ENCODE measurements at places on chromosomes 7 and 10.

GRCh38 chr7:28130277-28130676 lies 50.3 kb downstream of the JAZF1 start:
- DNase-seq = no peak

GRCh38 chr10:113304726-113305125 lies 248.1 kb upstream of the HABP2 start:
- no peak for DNase-seq

DNA sequence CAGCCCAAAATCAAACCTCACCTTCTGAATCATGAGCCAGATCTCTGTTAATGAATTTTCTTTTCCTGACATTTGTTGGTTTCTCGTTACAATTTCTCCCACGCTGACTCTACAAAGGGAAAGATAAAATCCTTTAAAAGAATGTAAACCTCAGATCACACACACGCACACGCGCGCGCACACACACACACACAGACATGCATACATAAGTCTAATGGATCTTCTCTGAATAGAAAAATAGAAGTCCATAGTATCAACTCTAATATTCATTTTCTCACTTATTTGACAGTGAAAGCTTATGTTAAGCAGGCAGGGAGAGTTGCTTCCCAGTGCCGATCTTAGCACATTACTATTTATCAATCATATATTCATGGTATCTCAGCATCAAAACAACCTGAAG lies 1.4 kb downstream of the ETV1 start:
- no peak for DNase-seq

DNA sequence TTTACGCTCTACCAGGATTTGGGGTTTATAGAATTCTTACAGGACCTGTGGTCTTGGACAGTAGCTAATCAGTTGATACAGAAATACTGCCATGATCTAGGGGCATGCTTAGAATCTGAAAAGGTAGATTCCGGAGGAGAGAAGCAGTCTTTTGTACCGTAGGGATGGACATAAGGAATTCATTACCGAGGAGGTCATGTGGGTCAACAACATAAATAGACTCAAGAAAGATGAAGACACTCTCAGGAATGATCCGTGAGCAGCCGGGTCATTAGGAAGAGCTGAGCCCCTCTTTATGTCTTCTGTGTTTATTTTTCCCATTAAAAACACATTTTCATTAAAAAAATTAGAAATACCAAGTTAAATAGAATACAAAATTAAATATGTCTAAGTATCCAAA lies 160.1 kb upstream of the TNS3 start:
- no peak for DNase-seq

GRCh38 chr7:2884161-2884560 lies 40.1 kb upstream of the GNA12 start:
- DNase-seq = no peak

- peak; percentile 56 for DNase-seq
Observed at GRCh38 chr10:26448706-26449435, 10.7 kb downstream of the APBB1IP start.

- DNase-seq = no peak
Observed at GRCh38 chr7:99000196-99000903, 122.0 kb downstream of the TRRAP start.

DNA sequence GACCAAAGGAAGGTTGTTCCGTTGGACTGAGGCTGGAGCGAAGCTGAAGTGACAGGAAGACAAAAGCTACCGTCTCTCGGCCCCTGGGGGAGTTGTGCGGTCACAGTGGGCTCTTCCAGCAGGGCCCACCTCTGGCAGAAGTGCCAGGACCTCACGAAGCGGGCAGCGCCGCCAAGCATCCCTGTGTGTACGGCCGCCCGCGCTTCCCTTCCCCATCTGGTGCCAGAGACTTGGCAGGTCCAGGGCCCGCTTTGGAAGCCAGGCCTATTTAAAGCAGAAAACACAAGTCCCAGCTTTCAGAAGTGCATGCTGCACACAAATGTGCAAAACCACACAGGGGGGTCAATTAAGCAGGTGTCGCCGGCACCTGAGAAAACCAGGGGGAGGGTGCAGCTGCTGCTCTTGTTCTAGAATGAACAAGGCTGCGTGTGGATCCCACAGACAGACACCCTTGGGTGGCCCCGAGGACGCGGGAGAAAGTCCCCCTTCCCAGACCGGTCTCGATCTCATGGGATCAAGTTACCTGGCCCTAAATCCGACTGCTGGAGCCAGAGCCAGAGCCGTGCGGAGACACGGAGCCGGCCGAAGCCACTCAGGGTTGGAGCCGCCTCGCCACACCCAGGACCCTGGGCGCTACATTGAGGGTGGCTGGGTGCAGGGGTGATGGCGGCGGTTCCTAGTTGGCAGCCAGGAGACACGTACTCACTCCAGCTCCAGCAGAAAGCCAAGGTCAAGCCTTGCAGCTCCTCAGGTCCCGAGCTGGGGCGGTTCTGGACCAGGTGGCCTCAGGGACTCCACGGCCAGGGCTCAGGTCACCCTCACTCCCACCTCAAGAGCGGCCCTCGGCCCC lies 51.8 kb upstream of the PPP2R2D start:
- DNase-seq = no peak

DNA sequence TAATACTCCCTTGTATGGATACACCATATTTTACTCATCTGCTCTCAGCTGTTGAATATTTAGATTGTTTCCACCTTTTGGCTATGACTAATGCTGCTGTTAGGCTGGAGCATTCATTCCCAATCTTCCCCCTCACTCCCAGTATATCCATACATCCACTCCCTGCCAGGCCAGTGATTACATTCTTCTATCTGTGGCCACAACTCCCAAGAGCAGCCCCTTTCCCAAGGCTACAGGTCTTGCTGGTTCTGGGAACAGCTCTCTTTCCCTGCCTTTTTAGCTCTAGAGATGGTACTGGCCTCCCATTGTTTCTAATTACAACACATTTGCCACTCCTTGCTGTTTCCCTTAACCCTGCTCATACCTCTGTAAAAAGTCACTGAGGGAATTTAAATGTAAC lies 28.2 kb downstream of the SFR1 start:
- DNase-seq = no peak

DNA sequence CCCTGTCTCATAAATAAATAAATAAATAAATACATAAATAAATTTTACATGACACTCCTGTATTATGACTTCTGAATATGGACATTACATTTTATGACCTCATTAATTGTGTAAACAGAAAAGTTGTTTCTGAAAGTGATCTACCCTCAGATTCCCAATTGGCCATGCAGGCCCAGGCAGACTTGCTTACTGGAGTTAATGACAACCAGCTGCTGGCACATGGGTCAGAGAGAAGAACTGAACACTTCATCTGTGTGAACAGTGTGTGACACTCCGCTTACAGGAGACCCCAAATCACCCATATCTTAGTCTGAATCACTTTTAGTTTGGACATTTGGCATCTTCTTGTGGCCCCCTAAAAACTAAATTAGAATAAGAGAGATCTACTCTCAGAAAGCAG lies 31.4 kb downstream of the PARP12 start:
- DNase-seq = no peak
